DND-41 (cell line): ENCODE measurements at places on chromosomes 1 and 21.

- DNase-seq, result no peak
Observed at GRCh38 chr1:24435782-24436365, 20.3 kb downstream of the NIPAL3 start.

GRCh38 chr1:117147856-117148588 lies 26.5 kb upstream of the TRIM45 start:
- DNase-seq, result no peak

GRCh38 chr1:37096523-37096922 lies 62.2 kb upstream of the GRIK3 start:
- peak; percentile 19 for DNase-seq

- no peak for DNase-seq
Observed at GRCh38 chr1:200316148-200316803, 93.6 kb downstream of the ZNF281 start.

GRCh38 chr1:208599063-208599462 lies 354.9 kb upstream of the PLXNA2 start:
- DNase-seq, result no peak

- no peak for DNase-seq
Observed at GRCh38 chr1:172999349-172999748, 51.4 kb downstream of the TNFSF18 start.

GRCh38 chr1:58762806-58763205 lies 21.0 kb downstream of the JUN start:
- DNase-seq, result no peak

GRCh38 chr21:44291078-44291935 lies 5.6 kb downstream of the AIRE start:
- DNase-seq, result no peak

GRCh38 chr1:95233319-95233736 lies 682 bp upstream of the RWDD3 start:
- DNase-seq, result no peak

- no peak for DNase-seq
Observed at GRCh38 chr1:97314685-97315084, 593.1 kb downstream of the PTBP2 start.

GRCh38 chr1:93471911-93472310 lies 24.0 kb downstream of the FNBP1L start:
- DNase-seq, result no peak

DNA sequence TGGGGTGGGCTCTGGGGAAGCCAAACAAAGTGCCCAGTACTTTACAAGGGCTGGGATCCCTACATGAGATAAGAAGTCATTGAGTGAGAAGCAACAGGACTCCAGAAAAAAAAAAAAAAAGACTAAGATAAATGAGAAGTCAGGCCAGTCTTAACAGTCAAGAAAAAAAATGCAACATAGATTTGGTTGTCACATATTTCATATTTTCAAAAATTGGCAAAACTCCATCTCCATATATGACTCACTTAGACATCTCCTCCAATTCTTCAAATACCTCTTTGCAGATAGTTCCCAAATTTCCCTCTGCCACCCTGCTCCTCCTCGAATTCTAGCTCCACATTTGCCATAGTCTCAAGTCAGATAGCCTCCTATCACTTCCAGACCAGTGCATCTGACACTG lies 20.9 kb upstream of the SIPA1L2 start:
- DNase-seq, result no peak

DNA sequence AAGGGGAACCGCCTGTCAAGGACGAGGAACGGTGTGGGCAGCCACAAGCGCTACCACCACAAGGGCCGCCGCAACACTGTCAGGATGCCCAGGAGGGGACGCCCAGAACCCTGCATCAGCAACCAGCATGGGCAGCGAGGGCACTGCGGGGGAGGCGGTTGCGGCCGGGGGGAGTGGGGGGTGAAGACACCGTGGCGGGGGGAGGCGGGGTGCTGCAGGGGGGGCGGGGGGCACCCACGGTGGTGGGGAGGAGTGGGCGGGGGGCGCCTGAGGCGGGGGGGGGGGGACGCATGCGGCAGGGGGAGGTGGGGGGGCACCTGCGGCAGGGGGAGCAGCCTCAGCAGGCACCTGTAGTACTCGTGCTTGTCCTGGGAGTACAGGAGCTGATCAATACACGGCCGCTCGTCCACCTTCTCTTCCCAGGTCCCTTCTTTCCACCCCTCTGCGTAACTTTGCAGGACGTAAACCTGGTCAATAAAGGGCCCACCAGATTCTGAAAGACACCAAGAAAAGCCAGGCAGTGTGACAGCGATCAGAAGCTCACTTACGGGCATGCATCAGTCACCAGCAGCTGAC lies 4.6 kb downstream of the POFUT2 start:
- DNase-seq, result no peak
